ENCODE measurements at places on chromosomes 5 and 9. TPM values are rescaled to one million over a fixed set of nuclear protein-coding genes. Genes with fewer than 3 reads are reported as not detected.

DNA sequence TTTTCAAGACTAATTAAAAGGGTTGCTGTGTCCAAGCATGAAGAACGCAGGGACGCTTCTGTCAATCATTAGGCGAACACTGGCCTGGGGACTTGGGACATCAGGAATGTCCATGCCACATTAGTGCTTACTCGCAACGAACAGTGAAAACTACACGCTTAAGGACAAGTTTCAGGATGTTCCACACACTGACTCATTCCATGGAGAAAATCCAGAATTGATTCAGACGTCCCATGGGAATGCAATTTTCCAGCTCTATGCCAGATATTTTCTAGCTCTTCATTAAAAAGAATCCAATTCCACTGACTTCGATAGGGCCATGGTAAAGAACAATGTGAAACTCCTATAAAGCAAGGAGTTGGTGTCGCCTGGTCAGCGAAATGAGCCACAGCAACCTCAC lies 98.2 kb downstream of the CAMSAP1 start:
- DNase-seq: no peak
- H3K4me3 ChIP-seq: no peak overlapping the region
- no peaks in the 10 kb centered on the region for H3K4me1 ChIP-seq
- peaks cover 28% of the 10 kb centered on the region for H3K36me3 ChIP-seq

GRCh38 chr5:40605295-40605958 lies 74.3 kb upstream of the PTGER4 start:
- no peaks in the 10 kb centered on the region for H3K36me3 ChIP-seq
- peak overlapping the region; percentile 52 for H3K27ac ChIP-seq
- DNase-seq: no peak
- H3K27me3 ChIP-seq: no peaks in the 10 kb centered on the region

The ANKRD34B gene
- 0.07 TPM for total RNA-seq

GRCh38 chr5:14438195-14438606 lies 143.4 kb upstream of the OTULINL start:
- H3K4me1 ChIP-seq: peaks cover 28% of the 10 kb centered on the region
- peak overlapping the region; percentile 16 for H3K4me3 ChIP-seq
- peaks cover 5% of the 10 kb centered on the region for H3K36me3 ChIP-seq
- DNase-seq: no peak
- H3K27ac ChIP-seq: peak overlapping the region; percentile 82
- peaks cover 6% of the 10 kb centered on the region for H3K27me3 ChIP-seq

DNA sequence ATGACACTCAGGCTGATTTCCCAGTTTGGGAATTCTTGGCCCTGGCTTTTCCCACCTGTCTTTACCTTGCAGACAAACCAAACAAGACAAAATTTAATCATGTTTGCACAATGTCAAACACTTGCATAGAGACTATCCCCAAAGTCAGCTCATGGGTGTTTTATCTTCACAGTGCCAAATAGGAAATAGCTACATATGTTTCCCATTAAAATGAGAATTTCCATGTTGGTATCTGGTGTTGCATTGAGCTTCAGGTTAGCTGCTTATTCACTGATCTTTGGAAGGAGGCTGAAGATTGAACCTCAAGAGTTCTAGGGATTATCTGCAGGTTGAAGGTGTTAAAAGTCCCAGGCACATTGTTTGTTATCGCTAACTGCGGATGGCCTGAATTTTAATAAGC lies 19.5 kb downstream of the MAP1B start:
- DNase-seq: no peak
- no peak overlapping the region for H3K27ac ChIP-seq
- peaks cover 44% of the 10 kb centered on the region for H3K27me3 ChIP-seq
- no peaks in the 10 kb centered on the region for H3K4me1 ChIP-seq

DNA sequence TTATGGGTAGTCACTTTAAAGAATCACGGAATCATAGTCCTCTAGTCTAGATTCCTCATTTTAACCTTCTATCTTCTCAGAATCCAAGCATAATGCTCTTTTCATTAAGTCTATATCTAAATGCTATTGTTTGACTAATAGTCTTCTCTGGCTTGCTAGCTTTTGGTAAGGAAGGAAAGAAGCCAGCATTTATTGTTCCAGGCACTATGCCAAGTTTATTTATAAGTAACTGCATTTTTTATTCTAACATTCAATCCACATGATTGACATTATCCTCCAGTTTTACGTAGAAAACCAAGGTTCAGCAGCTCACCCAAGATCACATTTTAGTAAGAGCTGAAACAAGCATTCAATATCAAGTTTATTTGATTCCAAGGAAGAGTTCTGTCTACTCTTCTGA lies 254.2 kb downstream of the SAXO1 start:
- H3K4me1 ChIP-seq: no peaks in the 10 kb centered on the region
- H3K27ac ChIP-seq: no peak overlapping the region
- DNase-seq: no peak
- H3K36me3 ChIP-seq: no peaks in the 10 kb centered on the region
